Activated CD4-positive, alpha-beta T cell treated with anti-CD3 and anti-CD28 coated beads, Interleukin-10, Interleukin-2, amounts not matched to agents 100 ng/mL and 50 ng/mL, durations not matched to agents 16 hours and 8 hours (primary cell): ENCODE measurements at places on chromosomes 6 and 20.
A peak's percentile ranks its signal among the peaks of the same experiment; 100 is the strongest.

GRCh38 chr6:30599625-30600324 lies 17.3 kb downstream of the PPP1R10 start:
- DNase-seq, result no peak

DNA sequence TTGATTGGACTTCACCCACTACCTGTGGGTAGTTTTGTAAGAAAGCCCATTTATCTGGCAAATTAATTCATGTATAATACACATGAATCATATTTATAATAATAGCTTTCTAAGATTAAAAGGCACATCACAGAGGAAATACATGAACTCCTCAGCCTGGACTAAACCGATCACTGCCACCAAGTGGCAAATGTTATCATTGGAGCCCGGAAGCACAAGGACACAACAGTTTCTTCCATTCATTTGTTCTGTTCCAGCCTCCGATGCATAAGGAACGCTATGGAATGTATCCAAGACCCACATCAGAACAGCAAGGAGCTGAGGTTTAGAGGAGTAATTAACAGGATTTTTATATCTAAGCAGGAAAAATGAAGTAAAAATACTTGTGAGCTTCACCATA lies 13.9 kb upstream of the IPCEF1 start:
- DNase-seq, result peak; percentile 13

GRCh38 chr20:51569815-51570738 lies 27.6 kb upstream of the NFATC2 start:
- DNase-seq, result no peak

DNA sequence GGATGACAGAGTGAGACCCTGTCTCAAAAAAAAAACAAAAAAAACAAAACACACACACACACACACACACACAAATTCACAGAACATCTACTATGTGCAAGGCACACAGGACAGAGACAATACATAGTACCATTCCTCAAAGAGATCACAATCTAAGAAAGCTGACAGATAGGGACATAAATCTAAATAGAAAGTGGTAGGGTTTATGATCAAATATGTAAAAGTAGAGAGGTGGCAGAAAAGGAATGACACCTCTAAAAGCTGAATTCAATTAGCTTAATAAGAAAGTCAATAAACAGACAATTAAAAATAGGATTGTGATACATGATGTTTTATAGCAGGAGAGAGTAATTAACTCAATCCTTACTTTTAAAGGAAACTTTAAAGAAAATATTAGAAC lies 41.5 kb downstream of the USP45 start:
- DNase-seq, result no peak

- DNase-seq, result no peak
These were observed 354.3 kb downstream of the COL12A1 start for GRCh38 chr6:74851596-74851995.

DNA sequence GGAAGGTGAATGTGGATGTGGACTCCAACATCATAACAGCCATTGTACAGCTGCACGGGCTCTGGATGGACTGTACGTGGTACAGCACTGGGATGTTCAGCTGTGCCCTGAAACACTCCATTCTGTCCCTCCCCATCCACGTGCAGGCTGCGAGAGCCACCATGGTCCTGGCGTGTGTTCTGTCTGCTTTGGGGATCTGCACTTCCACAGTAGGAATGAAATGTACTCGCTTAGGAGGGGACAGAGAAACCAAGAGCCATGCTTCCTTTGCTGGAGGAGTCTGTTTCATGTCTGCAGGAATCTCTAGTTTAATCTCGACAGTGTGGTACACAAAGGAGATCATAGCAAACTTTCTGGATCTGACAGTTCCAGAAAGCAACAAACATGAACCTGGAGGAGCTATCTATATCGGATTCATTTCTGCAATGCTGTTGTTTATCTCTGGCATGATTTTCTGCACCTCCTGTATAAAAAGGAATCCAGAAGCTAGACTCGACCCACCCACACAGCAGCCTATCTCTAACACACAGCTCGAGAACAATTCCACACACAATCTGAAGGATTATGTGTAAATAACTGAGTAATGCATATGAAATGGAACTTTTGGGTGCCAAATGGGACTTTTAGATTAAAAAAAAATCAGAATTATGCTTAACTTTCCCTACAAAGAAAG lies 12.1 kb downstream of the CLDN20 start:
- no peak for DNase-seq

DNA sequence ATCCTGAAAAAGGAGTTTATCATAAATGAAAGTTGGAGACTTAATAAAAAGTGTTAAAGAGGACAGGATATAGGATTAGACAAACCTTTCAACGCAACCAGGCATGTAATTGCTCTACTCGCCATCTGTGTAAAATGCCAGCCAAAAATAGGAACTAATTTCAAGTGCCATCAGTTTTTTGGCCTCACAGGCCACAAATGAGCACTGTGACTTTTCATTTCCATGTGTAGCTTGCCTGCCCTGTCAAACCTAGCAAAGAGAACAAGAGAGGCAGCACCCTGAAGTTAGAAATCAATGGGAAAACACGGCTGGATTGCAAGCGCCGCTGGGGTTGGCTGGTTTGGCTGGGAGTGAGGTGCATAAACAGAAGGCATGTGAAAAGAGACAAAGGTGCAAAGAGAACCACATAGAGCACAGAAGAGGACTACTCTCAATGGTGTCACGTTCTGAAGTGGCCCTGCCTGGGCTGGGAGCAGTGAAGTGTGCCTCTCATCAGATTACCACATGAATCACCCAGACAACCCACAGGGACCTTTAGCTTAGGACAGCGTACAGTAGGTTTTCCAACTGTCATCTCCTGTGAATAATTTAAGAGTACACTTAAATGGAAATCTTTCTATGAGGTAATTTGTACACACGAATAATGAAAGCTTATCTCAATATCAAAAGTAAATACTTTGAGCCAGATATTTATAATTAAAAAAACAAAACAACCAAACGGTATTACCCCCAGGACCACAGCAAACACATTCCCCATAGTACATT lies 78.0 kb upstream of the NHSL1 start:
- no peak for DNase-seq

- DNase-seq, result no peak
These were observed 26.4 kb upstream of the GCM1 start for GRCh38 chr6:53175027-53175426.

DNA sequence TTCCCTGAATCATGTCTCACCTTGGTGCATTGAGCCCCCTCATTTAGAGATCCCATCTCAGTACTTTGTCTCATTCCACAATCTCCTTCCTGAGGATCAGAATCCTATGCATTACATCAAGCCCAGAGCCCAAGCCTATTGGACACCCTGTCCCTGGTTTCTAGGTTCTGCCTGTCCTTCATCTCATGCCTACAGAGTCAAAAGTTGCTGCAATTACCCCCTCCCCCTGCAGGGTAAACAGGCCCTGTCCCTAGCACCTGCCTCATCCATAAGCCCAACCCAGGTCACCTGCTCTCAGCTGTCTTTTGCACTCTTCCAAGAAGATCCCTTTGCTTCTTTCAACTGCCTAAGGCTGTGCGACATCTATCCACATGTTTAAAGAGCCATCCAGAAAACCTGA lies 93.9 kb downstream of the SPTLC3 start:
- no peak for DNase-seq

- DNase-seq, result peak; percentile 8
These were observed 180.2 kb downstream of the PACRG start for GRCh38 chr6:162907876-162908481.

DNA sequence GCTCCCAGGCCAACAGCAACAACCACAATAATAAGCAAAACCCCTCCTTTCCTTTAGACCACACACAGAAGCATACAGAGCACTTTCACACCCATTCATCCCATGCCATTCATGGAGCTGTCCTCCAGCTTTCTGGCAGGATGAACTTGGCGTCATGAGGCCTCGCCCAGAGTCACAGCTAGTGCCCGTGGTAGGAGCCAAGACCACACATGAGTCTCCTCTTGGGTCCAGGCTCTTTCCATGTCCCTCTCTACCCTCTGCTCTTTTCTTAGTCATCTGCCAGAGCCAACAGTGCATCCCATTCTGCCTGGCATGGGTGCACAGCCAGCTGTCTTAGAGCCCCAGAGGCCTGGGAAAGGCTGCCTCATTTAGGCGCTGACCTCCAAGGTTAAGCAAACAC lies 1.8 kb upstream of the TGM3 start:
- no peak for DNase-seq

- no peak for DNase-seq
These were observed 6.6 kb downstream of the TRAM2 start for GRCh38 chr6:52570291-52570700.

DNA sequence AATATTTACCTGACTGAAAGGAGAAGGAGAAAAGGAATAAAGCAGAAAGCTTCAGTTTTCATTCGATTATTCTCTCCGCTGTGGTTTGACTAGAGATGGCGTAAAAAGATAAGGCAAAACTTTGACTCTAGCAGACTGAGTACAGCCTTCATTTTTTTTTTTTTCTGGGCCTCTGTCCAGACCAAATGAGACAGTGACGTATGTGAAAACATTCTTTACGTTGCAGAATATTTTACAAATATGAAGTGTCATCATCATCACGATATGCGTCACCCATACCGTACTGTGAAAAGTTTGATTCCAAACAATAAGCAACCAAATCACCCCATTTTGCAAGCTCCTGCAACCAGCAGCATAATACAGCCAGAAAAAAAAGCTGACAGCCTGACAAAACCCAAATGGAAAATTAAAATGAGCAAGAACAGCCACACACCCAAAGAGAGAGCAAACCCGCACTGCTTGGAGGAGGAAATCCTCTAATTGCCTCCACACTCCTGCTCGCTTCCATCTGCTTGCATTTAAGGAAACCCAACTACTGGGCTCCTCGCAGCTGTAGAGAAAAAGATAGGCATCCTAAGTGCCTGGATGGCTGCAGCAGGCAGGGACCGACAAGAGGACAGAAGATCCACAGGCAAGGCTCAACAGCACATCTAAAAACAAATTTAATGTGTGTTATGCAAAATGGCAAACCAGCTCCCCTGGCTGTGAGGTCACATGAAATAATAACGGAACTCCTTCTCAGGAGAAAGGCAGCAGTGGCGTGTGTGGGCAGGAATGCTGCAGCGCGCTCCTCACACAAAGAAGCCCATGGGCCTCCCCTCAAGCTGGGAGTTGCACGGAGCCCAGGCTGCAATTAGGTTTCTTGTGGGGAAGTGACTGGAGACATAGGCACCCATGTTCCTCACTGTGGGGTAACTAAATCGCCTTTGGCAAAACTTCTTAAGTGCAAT lies 113.1 kb downstream of the FYN start:
- DNase-seq, result peak; percentile 81

GRCh38 chr6:79559706-79560105 lies 22.5 kb upstream of the LCA5 start:
- DNase-seq, result no peak

DNA sequence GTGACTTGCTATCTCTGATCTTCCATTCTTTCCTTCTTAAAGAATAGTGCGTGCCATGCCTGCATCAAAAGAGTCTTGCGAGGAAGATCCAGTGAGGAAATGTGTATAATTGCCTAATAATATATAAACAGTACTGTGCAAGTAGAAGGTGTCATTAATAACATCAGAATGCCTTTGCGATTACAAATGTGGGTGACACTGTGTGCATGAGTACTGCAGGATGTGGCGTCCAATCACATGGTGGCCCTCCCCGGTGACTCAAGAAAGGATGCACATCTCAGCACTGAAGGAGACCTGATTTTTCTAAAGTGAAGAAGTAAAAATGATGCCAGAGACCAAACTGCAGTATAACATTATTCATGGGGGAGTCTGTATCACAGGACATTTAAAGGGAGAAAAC lies 107.5 kb upstream of the EDN1 start:
- DNase-seq, result peak; percentile 13

- DNase-seq, result no peak
These were observed 539.1 kb upstream of the JAG1 start for GRCh38 chr20:11212902-11213301.

GRCh38 chr20:18986146-18986830 lies 172.7 kb downstream of the SCP2D1 start:
- DNase-seq, result no peak

DNA sequence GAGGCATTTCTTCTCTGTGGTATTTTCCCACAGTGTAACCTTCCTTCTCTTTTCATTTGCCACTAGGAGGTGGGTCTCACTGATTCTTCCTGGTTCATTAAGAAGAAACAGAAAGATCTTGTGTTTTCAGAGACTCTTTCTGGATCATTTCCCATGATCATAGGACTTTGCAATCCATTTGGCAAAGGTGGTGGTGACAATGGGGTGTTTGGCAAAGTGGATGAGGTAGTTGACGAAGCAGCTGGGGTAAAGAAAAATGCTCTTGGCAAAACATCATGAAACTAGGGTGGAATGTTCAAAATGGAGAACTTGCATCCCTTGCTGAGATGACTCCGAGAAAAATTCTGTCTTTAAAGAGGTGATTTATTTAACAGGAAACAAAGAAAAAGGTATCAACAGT lies 50.6 kb downstream of the TRAF3IP2 start:
- DNase-seq, result no peak

- DNase-seq, result no peak
These were observed 2.0 kb downstream of the FNDC1 start for GRCh38 chr6:159170999-159171712.

GRCh38 chr20:61263084-61263695 lies 11.1 kb downstream of the CDH4 start:
- DNase-seq, result peak; percentile 39

DNA sequence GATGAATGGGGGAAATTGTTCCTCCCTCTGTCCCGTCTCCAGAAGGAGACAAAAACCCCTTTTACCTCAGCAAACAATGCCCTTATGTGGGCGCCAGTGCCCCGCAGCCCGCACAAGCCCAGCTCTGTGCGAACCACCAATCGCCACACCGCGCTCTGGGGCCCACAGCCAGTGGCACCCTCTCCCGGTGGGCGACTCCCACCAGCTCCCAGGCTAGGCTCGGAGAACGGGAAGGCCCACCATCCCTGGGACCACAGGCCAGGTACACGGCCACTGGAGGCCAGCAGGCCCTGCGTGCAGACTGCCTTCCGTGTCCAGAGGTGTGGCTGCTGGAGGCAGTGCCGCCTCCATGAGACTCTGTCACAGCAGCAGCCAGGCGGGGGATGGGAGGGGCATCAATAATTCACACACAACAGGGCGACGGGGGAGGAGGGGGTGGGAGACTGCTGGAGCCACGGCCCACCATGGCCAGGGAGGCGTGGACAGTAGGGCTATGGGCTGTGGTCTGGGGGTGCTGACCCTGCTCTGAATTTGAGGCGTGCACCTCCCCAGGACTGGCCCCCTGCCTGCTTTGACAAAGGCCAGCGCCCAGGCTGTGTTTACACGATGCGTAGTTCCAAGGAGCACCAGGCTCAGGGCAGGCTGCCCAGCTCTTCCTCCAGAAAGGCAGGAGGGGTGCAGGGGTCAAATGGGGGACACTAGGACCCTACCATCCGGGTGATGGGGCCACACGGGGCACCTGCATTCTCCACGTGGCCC lies 105.7 kb downstream of the ASXL1 start:
- DNase-seq, result no peak

- no peak for DNase-seq
These were observed 7.5 kb upstream of the DST start for GRCh38 chr6:56650191-56650590.
